Stimulated activated CD4-positive, alpha-beta T cell treated with anti-CD3 and anti-CD28 coated beads, Interleukin-1b, Interleukin-23, amount 100 ng/mL, for 4 hours (primary cell): ENCODE measurements at places on chromosomes 5 and 9.

DNA sequence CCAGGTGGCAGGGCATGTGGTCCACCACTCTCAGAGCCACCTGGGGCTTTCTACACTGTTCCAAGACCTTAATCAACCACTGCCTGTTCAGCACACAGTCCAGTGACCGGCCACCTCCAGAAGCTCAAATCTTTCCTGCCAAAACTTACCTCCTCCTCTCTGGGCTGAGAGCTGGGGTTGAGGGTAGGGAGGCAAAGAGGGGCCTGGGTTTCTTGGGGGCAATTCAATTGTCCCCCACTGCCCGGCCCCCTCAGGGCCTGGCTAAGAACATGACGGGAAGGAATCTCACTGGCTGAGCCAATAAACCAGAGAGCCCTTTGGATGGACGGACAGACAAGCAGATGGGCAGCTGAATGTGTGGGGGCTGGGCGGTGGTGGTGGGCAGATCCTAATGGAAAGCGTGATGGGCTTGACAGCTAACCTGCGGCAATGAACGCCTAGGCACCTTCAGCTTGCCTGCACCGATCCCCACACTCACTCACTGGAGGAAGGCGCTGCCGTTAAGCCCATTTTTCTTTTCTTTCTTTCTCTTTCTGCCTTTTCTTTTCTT is 5.4 kb downstream of the NR5A1 start:
- no peak for DNase-seq

- no peak for DNase-seq
Observed at GRCh38 chr5:132750471-132751230, 3.4 kb downstream of the CCNI2 start.

- no peak for DNase-seq
Observed at GRCh38 chr9:82882748-82883147, 180.2 kb downstream of the RASEF start.

GRCh38 chr5:73388306-73388684 is 60.3 kb downstream of the FOXD1 start:
- no peak for DNase-seq

DNA sequence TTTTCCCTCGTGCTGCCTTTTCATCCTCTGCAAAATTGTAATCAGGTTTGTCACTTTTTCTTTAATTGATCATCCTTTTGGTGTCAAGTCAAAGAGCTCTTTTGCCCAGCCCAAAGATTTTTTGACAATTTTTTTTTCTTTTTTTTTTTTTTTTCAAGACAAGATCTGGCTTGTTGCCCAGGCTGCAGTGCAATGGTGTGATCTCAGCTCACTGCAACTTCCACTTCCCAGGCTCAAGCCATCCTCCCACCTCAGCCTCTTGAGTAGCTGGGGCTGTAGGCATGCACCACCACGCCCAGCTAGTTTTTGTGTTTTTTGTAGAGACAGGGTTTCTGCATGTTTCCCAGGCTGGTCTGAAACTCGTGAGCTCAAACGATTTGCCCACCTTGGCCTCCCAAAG is 36.7 kb downstream of the CDK7 start:
- DNase-seq, result no peak

DNA sequence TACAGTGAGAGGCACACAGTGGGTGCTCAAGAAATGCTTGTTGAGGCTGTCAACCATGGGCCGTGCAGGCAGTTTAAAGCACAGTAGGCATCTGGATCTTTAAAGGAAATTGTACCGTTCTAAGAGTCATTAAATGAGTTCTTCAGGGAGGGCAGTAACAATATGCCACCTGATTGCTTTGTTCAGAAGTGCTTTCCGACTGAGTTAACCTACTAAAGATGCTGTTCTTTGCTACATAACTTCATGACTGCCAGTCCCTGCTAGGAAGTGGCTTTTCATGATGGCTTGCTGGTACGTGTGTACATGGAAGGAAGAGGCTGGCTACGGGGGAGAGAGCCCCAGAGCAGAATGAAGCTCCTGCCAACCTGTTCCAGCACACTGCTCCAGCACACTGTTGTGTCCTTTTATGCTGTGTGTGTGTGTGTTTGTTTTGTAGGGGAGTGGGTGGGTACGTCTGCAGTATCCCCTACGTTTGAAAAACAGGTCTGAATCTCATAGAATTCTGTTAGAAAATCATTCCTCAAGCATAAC is 41.9 kb upstream of the PPP2R2B start:
- no peak for DNase-seq

DNA sequence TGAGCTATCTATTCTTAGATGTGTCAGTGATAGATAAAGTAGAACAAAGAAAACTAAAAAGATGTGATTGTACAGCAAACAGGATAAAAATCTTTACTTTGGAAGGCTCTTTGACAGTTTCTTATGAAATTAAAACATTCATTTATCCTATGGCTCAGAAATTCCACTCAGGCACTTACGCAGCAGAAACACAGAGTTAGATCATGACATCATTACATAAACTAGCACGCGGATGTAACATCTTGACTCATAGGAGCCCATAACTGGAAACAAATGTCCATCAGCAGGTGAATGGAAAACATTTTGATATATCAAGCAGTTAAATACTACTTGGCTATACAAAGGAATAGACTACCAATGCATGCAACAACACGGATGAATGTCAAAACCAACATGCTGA is 45.3 kb downstream of the ICE1 start:
- no peak for DNase-seq

DNA sequence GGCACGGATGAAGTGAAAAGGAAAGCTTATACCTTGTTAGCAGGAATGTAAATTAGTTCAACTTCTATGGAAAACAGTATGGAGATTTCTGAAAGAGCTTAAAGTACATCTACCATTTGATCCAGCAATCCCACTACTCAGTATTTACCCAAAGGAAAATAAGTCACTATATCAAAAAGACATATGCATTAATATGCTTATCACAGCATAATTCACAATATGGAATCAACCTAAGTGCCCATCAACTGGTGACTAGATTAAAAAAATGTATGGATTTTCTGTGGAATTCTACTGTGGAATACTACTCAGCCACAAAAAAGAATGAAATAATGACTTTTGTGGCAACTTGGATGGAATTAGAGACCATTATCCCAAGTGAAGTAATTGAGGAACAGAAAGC is 279.6 kb downstream of the GABRB2 start:
- DNase-seq, result no peak

- no peak for DNase-seq
Observed at GRCh38 chr5:132500244-132500930, 9.8 kb upstream of the IRF1 start.

DNA sequence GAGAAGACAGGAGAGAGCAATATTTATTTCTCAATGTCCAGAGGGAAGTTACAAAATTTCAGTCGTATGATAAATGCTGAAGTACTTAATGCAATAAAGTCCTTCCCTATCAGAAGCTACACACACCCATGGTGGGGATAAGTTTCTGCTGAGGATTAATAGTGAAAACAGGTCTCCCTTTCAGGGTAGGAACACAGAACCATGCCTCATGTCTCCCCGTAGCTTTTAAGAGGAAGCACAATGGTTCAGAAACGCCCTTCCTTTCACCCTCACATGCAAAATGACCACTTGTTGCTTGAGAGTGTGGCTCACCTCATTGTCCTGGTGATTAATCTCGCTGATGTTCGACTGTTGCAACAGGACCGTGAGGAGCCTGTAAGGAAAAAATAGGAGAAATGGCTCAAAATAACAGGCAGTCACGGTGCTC is 73.6 kb downstream of the ANKRD55 start:
- no peak for DNase-seq
